ENCODE measurements at places on chromosomes 1 and 21. TPM values are rescaled to one million over a fixed set of nuclear protein-coding genes. Genes with fewer than 3 reads are reported as not detected.

CLDN17 gene
- total RNA-seq, result not detected

OLIG2 gene
- not detected for total RNA-seq

GRCh38 chr1:222097588-222097987 is 355.7 kb upstream of the DUSP10 start:
- no peak for DNase-seq

GRCh38 chr1:66492424-66492823 is 41.5 kb upstream of the SGIP1 start:
- no peak for DNase-seq

DNA sequence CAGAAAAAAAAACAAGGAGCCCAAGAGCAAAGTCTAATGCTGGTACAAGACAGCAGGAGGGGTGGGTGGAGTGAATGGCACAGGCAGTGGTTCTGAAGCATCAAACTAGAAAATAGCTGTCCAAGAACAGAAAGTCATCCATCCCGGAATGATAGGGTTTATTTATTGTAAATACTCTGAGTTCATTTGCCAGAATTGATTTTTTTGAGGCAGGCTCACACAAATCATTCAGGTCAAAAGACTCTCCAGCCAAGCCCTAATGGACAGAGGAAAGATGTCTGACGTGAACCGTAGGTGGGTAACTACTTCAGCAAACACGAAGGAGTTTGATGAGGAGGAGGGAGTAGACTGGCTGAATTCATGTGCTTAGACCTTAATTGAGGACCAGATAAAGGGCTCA is 13.8 kb upstream of the DISP1 start:
- DNase-seq, result no peak

DNA sequence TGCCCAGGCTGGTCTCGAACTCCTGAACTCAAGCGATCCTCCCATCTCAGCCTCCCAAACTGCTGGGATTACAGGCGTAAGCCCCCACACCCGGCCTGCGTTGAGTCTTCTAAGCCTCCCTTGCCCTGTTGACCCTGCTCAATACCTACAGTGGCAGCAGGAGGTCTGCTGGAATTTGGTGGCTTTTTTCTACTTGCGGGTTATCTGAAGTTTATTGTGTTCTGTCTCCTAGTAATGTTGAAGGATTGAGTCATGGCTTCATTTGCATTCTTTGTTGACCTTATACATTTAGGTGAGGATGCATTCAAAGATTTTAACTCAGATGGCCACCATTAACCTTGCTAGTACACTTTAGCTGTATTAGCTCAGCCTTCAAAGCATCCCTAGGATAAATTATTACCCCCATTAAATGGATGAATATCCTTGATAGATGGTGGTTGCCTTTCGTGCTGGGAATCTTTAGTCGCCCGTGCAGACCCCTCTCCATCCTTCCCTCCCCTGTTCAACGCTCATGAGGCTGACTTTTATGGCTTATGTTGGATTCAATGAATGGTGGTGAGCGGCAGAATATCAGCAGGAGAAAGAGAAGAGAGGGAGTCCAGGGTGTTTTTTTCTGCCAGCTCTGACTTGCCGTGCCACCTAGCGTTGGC is 9.7 kb upstream of the NPPB start:
- DNase-seq, result no peak

DNA sequence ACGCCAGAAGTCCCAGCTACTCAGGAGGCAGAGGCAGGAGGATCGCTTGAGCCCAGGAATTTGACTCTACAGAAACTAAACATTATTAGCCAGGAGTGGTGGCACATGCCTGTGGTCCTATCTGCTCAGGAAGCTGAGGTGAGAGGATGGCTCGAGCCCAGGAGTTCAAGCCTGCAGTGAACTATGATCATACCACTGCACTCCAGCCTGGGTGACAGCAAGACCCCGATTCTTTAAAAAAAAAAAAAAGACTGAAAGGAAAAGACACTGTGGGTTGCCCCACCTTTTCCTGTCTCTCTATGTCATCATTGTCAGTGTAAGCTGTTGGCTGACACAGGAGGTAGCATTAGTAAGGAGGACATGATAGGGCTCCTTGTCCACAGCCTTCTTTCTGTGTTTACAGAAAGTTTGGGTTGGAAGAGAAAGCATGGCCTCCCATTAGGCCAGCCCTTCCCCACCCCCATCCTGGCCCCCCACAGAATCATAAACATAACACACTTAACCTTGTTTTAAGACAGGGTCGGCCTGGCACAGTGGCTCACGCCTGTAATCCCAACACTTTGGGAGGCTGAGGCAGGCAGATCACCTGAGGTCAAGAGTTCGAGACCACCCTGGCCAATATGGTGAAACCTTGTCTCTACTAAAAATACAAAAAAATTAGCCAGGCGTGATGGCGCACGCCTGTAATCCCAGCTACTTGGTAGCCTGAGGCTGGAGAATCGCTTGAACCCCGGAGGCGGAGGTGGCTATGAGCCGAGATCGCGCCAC is 20.6 kb upstream of the RCAN3 start:
- DNase-seq, result no peak

GRCh38 chr1:116751146-116751545 is 3.1 kb upstream of the CD2 start:
- no peak for DNase-seq
